DMS53 (cell line): ENCODE measurements at places on chromosomes 11 and 22.
A peak's percentile ranks its signal among the peaks of the same experiment; 100 is the strongest.

DNA sequence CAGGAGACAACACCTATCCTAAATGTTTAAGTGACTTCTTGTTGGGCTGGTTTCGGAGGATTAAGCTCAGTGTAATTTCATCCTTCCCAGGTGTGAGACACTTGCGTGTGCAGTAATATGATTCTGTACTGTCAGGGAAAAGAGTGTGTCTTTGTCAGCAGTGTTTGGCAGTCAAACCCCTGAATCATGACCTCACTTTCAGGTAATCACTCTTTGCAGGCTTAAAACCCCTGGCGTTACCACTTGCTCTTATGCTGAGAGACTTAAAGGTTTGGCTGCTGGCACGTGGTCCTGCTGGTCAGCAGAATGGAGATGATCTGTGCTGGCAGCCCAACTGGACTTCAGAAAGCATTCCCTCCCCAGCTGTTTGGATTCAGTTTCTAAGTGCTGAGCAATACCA, 56.1 kb downstream of the APIP start:
- DNase-seq, result peak; percentile 16

- no peak for DNase-seq
These were observed 46.6 kb downstream of the CWC15 start for GRCh38 chr11:94926698-94927237.

DNA sequence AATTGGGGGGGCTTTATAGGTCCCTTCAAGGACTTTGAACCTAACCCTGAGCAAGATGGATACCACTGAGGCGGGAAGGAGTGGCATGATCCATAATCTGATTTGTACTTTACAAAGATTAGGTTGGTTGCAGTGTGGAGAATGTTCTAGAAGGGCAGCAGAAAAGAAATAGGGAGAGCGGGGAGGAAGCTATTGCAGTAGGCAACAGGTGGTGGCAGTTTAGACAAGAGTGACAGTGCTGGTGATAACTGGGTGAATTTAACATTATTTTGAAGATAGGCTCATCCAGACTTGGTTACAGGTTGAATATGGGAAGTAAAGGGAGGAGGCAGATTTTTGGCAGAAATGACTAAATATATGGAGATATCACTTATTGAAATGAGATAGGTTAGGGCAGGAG, 179.9 kb upstream of the CADM1 start:
- no peak for DNase-seq

DNA sequence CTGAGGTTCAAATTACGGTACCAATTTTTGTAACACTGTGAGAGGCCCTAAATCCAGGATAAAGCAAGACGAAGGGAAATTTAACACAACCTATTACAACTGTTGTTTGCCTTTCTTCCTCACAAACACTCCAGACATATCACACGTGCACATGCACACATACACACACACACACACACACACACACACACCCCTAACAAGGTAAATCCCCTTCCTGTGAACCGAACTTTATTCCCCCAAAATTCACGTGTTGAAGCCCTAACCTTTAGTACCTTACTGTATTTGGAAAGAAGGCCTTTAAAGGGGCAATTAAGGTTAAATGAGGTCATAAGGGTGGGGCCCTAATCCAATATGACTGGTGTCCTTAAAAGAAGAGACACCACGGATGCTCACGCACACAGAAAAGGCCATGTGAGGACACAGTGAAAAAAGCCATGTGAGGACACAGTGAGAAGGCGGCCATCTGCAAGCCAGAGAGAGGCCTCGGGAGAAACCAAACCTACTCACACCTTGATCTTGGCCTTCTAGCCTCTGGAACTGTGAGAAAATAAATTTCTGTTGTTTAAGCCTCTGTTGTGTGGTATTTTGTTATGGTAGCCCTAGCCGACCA, 1.8 kb downstream of the SERGEF start:
- DNase-seq, result peak; percentile 24

- peak; percentile 23 for DNase-seq
These were observed 7.3 kb downstream of the SLC15A3 start for GRCh38 chr11:60944490-60945294.

- peak; percentile 26 for DNase-seq
These were observed 6.3 kb downstream of the CCDC34 start for GRCh38 chr11:27356624-27357222.

DNA sequence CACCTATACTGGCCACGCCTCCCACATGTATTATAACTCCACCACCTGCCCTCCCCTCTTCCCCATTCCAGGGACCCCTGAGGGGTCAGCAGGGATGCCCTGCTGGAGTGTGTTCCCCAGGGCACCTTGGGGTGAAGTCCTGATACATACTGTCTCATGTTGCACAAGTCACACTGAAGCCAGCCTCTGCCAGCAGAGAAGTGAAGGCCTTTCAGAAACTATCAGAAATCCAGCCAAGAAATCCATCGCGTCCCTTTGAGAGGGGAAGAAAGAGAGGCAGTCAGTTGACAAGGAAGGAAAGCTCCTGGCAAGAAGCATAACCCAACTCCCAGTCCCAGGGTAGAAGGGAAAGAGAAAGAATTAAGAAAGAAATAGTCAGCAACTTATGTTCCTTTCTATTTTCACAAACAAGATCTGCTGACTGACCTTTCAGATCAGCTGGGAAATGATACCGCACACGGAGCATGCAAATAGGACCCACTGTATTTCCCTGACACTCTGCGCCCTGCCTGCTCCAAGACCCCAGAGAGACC, 45.2 kb downstream of the SC5D start:
- DNase-seq, result no peak

GRCh38 chr11:103396237-103396636, 287.0 kb downstream of the DYNC2H1 start:
- DNase-seq, result no peak

- no peak for DNase-seq
These were observed 7.1 kb downstream of the TMA7B start for GRCh38 chr22:39967103-39967829.

DNA sequence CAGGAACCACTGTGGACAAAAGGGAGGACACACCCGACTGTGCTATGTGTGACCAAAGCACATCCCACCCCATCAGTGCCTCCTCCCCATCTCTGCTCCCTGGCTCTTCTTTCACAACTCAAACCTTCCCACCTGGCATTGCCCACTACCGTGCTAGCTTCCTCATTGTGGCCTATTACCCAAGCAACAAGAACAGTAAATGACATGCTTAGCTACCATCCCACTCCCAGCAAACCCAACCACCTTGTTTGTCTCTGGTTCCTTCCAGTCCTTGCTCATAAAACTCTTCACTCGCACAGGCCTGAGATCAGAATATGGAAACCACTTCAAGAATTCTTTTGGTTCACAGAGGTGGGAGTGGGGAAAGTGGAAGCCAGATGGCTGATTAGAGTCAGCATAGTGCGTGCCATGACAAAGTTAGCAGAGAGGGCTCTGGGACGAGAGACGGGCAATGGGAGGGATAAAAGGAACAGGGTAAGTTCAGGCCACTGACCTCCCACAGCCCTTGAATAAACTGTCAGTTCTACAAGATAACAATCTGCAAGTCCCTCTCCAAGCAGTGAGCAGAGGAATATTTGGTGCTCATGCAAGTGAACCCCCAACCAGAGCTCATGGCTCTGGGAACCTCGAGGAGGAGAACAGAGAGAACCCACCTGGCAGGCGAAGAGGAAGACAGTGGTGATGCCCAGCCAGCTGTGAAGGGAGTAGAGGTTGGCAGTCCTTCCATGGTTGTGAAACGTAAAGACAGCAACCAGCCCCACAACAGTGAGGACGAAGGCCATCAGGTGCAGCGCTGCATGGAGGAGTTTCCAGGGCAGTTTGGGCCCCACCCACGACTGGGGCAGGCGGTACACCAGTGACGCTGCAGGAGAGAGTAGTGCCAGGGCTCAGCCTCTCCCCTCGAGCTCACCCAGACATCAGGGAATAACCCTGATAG, 8.3 kb downstream of the CYB561A3 start:
- no peak for DNase-seq

DNA sequence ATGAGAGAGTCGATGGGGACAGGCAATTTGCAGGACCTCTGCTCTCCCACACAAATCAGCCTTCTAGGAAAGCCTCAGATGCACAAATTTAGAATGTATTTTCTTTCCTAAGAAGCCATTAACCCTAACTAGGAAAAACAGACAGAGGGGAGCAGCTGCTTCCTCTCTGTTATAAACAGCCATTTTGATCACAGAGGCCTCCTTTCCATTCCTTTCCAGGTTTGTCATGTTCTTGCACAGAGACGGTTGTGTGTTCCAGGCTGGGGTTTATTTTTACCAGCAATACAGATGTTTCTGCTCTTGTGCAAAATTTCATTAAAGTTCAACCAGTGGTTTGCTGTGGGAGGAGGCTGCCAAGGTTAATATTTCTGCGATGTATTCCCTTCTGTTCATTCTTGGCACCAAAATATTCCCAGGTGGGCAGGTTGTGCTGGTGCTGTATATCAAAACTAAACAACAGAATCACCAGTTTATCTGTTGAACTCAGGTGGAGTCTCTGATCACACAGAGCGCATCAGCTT, 90.2 kb downstream of the NAV2 start:
- no peak for DNase-seq

DNA sequence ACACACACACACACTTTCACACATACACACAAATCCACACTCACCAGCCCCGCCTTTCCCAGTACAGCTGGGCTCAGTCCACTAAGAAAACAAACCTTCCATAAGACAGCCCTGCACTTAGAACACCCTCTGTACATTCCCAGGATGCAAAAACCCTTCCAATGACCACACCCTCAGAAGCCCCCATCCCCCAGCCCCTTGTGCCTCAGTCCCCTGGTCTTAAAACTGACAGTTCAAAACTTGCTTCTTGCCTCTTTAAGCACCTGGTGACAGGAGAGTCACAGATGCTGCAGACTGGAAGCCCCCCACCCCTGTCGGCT, 23.0 kb downstream of the APLNR start:
- DNase-seq, result no peak
